ENCODE measurements at places on chromosomes 11 and 22.

- peak; percentile 57 for DNase-seq
Observed at GRCh38 chr11:75474240-75474639, 41.2 kb upstream of the KLHL35 start.

GRCh38 chr22:27801616-27802345 is at the start of gene MN1:
Gene MN1, minus strand, starts transcription at chr22:27801756. Its CDS starts 1,213 bp downstream, at chr22:27800543.
- DNase-seq: peak; percentile 71

- no peak for DNase-seq
Observed at GRCh38 chr11:119223856-119224255, 17.7 kb downstream of the CBL start.

DNA sequence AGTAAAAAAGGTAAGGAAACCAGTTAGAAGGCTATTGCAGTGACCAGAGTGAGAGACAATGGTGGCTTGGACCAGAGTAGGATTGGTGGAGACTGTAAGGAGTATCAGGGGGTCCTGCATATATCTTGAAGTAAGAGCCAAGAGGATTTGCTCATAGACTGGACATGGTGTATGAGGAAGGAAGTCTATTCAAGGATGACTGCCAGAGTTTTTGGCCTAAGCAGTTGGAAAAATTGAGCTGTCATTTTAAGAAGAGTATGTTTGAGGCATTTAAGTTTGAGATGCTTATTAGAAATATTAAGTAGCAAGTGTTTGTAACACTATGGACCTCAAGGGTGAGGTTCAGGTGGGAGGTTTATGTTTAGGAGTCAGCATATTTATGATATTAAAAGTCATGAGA is 596.6 kb downstream of the METTL15 start:
- DNase-seq: no peak

DNA sequence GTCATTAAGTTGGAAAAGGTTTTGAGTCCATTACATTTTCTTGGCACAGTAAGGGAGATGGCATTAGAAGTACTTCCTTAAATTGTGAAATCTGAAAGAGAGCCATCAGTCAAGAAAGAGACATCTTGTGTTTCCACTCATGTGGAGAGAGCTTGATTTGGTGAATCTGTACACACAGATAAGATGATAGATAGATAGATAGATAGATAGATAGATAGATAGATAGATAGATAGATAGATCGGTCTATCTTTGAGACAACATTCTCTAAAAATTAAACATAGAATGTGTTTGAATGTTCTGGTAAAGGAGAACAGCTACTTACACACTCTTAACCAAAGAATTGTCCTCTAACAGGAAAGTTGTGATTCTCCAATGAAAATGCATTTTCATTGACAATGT is 76.2 kb downstream of the TTC17 start:
- DNase-seq: no peak

DNA sequence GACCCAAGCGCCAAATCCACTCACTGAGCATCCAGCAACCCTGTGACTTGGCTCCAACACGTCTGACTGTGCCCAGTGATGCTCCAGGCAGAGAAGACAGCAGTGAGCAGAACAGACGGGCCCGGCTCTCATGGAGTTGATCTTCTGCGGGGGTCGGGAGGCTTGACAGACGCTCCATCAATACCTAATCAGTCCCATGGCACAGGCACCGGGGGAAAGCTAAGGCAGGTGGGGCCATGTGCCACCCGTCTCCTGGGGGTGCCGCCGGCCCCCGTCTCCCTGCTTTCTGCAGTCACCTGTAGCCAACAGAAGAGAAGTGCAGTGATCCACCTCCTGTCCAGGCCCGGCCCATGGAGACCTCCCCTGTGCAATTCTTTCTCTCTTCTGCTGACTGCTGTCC is 47.5 kb downstream of the LINC01488 start:
- no peak for DNase-seq

DNA sequence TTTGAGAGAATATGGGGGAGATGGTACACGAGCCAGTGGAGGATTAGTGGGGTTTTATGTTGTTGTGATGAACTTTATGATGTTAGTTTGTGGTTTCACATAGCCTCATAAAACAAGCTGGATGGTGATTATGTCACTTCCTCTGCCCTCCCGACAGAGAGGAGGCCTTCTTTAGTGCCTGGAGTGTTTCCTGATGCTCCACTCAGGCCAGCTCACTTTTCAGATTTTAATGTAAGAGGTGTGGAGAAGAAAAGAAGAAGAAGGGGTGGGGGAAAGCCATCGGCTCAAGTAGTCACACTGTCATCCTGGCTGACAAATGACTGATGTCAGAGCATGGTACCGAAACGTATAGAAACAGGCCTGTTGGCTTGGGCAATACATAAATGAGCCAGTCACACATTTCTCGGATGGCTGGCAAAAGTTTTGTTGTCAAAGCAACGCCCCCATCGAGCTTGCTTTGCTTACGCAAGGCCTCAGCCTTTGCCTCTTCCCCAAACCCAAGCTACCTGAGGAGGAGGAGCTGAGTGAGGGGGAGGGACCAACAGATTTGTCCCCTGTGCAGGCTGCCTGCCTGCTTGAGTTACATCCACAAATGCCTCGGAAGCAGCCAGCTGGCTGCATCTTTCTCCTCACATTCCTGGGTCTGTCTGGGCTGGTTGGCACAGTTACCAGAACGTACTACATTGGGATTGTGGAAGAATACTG is at the start of gene HEPHL1:
TSS of gene HEPHL1 (plus strand) at position 578 of the 705 bp plus-strand sequence. CDS start at position 593, 15 bp downstream.
- no peak for DNase-seq

DNA sequence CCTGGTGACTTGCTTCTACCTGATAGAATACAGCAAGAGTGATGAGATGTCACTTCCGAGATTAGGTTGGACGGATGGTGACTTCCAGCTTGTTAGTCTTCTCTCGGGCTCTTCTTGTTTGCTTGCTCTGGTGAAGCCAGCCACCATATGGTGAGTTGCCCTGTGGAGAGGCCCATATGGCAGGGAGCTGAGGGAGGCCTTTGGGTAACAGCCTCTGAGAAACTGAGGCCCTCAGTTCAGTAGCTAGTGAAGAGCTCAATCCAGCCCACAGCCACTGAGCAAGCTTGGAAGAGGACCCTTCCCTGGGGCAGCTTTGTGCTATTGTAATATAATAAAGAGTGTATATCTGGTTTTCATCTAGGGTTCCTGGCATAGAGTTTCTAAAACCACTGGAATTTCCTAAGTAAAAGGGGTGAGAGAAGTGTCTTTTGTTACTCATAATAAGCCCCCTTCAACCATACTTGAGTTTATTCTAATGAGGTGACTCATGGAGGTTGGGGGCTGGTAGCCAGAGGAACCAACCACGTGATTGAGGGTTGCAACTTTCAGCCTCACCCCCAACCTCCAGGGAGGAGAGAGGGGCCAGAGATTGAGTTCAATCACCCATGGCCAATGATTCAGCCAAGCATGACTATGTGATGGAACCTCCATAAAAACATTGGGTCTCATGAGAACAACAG is 8.0 kb upstream of the TPCN2 start:
- peak; percentile 96 for DNase-seq

DNA sequence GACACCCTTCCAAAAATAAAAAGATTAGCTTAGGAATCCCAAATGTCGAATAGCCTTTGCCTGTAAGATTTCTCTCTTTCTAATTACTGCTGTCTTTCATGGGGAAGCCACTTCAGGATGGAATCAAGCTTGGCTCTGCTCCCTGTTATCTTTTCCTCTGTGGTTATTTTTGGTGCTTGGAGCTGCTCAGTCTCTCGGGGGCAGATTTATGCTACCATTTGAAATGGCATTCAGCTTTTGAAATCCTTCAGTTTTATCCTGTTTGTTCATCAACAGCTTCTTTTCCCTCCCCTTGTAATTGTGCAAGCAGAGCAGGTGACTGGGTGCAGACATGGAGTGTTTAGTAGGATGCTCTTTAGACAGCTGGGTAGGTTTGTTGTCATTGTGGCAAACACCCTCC is 111.0 kb downstream of the DBX1 start:
- no peak for DNase-seq

DNA sequence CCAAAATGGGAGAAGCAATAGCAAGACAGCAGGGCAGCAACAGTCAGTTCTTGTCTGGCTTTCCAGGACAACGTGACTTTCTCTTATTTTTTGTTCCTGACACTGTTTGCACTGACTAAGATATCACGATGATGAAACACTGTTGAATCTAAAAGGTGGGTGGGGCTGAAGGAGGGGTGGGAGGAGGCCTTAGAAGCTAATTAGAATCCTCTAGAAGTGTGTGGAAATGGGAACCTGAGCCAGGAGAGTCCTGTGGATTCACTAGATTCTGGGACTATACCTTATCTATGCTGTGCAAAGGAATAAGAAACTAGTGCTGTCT is 300.3 kb downstream of the ST3GAL4 start:
- no peak for DNase-seq

DNA sequence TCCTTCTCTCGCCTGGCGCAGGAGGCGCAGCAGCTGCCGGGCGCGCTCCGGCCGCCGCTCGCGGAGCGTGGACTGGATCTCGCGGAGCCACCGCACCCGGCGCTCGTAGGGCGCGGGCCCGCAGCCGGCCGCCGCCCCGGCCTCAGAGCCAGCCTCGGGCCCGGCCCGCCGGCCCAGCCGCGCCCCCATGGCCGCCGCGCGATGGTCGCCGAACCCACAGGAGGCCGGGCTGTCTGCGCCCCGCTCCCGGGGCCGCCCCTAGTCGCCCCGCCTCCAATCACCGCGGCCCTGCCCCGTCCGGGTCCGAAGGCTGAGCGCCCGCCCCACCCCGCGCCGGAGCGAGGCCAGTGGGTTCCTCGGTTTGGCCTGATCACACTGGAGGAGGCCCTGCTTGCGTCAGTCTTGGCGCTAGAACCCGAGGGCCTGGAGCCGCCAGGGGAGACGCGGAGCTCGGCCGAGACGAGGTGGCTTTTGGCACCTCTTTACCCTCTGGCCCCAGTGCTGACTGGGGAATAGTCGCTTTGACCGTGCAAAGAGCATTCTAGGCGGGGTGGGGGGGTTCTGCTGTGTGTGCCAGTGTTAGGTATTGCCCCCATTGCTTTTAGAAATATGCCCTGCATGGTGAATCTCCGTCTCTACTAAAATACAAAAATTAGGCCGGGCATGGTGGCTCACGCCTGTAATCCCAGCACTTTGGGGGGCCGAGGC is at the start of gene LRRC75B:
TSS of gene LRRC75B (minus strand) at position 223 of the 708 bp plus-strand sequence. CDS start at position 189, 34 bp downstream.
- DNase-seq: peak; percentile 83

GRCh38 chr11:131549099-131549498 is 178.7 kb downstream of the NTM start:
- DNase-seq: no peak

GRCh38 chr11:59263225-59263894 is 50.6 kb upstream of the MPEG1 start:
- no peak for DNase-seq

DNA sequence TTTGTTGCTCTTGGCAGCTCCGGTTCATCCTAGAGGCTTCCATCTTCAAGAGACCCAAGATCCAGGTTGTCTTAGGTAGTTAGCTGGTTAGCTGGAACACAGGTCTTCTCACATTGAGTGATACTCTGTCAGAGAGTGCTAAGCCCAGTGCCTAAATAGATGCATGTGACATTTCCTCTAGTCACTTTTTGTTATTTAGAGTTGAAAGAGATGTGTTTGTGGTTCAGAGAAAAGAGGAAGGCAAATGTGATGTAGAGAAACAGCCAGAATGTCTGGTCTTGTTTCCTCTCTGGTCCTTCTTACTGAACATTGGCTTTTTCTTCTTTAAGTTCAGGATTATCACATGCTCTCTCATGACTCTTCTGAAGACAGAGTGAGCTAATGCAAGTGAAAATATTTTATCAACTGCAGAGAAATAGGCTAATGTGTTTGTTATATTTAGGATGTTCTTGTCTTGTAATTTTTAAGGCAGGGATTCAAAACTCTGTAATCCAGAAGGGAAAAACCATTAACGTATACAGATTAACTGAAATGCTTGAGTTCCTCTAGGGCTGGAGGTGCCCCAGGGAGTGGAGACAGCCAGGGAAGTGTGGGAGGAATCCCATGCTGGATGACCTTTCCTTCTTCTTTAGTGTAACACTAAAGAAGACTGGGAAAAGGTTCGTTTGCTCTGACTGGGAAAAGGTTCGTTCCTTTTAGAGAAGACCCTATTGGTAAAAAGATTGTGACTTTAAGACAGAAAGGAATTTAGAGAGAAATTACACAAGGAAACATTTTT is 75.4 kb downstream of the SWAP70 start:
- DNase-seq: peak; percentile 62

- DNase-seq: no peak
Observed at GRCh38 chr11:13134066-13134465, 125.0 kb downstream of the RASSF10 start.

DNA sequence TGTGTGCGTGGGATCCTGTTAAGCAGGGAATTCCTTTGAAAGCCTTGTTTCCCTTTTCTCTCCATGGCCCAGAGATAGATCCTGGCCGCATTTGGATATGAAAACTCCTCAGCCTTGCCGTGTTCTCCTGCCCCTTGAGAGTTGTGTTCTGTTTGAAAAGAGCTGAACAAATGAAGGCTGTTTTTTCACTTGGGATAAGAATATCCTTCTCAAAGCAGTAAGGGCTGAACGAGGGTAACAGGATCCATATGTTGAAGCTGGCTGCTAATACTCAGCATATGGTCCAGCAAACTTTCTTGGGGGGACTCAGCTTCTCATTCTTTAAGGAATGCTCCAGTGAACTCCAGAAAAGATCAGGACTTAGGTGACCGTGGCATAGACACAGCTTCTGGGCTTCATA is 114.5 kb upstream of the TTC12 start:
- DNase-seq: no peak

- DNase-seq: no peak
Observed at GRCh38 chr11:17650127-17650911, 69.1 kb upstream of the MYOD1 start.

DNA sequence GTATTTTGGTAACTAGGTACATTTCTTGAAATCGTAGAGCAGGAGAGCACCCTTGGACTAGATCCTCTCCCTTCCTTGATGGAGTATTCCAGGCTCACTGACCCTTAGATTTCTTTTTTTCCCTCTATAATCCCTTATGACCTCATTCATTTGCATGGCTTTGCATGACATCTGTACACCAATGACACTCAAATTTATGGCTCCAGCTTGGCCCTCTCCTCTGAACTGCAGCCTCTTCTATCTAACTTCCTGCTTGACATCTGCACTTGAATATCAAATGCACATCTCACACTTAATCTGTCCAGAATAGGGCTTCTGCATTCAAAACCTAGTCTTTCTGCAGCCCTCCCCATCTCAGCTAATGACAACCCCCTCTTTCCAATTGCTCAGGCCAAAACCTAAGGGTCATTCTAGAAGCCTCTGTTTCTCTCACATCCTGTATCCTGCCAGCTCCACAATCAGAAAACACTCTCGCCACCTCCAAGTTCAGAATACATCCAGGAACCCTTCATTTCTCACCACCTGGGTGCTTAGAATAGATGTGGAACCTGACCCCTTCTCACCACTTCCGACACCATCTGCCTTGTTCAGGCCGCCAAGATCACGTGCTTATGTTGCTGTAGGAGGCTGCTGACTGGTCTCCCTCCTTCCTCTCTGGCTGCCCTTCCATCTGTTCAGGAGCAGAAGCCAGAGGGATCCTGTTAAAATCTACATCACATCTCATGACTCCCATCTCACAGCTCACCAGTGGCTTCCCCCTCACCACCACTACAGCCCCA is 138.9 kb upstream of the MTNR1B start:
- DNase-seq: no peak

GRCh38 chr11:39374963-39375698 is 2084.3 kb downstream of the LRRC4C start:
- peak; percentile 49 for DNase-seq

- peak; percentile 17 for DNase-seq
Observed at GRCh38 chr22:38069372-38070249, 12.4 kb downstream of the PICK1 start.

Data from suppressor macrophage treated with lipopolysaccharide for 1 hour (primary cell).